ENCODE measurements at places on chromosomes 7 and 10.
A peak's percentile ranks its signal among the peaks of the same experiment; 100 is the strongest.

DNA sequence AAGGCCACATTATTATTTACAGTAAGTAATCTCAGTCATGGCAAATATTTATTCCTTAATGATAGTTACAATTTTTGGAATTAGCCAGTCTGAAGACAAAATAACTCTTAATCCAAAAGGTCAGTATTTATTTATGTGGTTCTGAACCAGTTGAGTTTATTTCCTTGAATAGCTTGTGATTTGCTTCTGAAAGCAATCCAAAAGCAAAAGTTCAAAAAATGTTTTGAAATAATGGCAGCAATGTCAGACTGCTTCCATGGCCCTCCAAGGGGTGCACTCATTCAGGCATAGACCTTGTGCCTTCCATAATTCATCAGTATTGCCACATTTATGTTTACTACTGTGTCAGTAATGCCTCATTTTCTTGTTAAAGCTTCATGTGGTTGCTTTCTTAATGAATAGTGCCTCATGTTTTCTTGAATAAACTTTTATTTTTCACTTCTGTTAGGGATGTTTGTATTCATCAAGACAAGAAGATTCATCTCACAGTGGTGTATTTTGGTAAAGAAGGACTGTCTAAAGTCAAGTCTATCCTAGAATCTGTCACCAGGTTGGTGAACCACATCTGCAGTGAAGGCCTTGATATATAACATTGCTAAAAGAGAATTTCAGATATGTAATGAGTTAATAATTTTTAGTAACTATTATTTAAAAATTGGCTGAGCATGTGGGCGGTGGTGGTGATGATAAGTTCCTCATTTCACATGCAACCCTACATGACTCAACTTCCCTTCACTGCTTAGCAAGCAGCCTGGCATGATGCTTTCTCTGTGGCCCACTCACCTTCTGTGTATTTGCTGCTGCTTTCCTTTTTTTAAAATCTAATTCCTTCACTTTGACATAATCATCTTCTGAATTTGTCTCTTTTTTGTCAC is 22.0 kb downstream of the CSGALNACT2 start:
- peak; percentile 17 for DNase-seq

GRCh38 chr7:116671681-116672595 is at the start of gene MET:
MET (plus strand) TSS chr7:116672196; CDS start chr7:116699085, 26,889 bp downstream.
- DNase-seq: no peak

- no peak for DNase-seq
These were observed 45.7 kb upstream of the NXPH1 start for GRCh38 chr7:8387551-8388256.

GRCh38 chr7:129160161-129160905 is 15.8 kb downstream of the TSPAN33 start:
- DNase-seq: no peak

DNA sequence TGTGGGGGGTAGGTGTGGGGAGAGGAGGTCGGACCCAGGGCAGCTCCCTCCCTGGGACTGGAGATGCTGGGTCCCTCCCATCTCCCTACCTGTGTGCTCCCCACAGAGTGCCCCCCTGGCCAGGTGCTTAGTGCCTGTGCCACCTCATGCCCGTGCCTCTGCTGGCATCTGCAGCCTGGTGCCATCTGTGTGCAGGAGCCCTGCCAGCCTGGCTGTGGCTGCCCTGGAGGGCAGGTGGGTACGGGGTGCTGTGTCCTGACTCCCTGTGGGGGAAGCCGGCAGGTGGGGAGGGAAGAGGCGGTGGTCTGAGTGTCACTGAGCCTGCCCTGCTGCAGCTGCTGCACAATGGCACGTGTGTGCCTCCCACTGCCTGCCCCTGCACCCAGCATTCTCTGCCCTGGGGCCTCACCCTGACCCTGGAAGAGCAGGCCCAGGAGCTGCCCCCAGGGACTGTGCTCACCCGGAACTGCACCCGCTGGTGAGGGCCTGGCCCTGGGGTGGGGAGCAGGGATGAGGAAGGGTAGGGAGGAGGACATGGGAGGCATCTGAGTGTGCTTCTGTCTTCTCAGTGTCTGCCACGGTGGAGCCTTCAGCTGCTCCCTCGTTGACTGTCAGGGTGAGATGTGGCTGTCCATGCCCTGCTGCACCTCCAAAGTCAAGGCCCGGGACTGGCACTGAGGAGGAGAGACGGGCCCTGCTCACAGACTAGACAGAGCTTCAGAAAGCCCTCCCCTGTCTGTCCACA is 11.7 kb upstream of the ZNF862 start:
- DNase-seq: no peak

- no peak for DNase-seq
These were observed 30.2 kb upstream of the C10orf53 start for GRCh38 chr10:49649294-49649693.

- DNase-seq: no peak
These were observed 136.4 kb downstream of the KLF6 start for GRCh38 chr10:3648576-3648975.

- DNase-seq: no peak
These were observed 131.3 kb downstream of the ADK start for GRCh38 chr10:74282151-74282847.

DNA sequence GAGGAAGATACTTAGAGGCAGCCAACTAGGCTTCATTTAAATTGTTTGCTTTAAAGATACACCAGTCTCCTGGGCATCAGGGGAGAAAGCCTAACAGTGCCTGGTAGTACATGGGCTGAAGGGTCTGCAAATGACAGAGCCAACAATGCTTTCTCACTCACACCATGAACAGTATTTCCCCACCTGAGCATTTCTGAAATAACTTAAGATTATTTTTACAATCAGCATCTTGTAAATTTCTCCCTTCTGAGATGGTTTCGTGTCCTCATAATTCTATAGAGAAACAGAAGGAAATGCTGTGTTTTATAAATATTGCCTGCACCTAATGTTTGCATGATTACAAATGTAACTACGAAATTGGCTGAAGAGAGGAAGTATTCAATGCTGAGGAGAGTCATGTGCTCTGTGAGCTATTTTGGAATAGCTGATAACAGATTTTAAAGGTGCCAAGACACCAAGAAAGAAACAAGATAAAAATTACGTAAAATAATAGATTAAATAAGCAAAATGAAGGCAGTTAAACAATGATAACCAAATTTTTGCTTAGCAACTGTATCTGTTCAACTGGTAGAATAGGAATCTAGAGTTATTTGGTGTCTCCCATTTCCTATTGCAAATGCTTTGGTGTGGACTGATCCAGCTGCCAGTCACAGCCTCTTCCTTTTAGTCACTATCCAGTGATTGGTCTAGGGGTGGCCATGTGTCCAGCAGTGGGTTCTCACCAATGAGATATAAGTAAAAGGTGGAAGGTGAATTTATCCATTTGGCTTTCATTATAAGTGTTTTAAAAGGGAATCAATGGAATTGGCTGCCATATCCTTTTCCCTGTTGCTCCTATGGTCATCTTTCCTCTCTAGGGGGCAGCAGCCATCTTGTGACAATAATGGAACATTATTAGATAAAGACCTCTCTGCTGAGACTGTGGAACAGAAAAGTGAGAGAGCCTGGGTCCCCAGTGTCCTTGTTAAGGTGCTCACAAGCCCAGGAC is 167.9 kb upstream of the SLC26A5 start:
- DNase-seq: no peak

GRCh38 chr10:36469585-36469984 is 655.8 kb upstream of the ANKRD30A start:
- DNase-seq: no peak

GRCh38 chr10:124296121-124296812 is 122.5 kb downstream of the OAT start:
- no peak for DNase-seq

GRCh38 chr7:71484380-71484779 is 352.4 kb downstream of the GALNT17 start:
- no peak for DNase-seq

DNA sequence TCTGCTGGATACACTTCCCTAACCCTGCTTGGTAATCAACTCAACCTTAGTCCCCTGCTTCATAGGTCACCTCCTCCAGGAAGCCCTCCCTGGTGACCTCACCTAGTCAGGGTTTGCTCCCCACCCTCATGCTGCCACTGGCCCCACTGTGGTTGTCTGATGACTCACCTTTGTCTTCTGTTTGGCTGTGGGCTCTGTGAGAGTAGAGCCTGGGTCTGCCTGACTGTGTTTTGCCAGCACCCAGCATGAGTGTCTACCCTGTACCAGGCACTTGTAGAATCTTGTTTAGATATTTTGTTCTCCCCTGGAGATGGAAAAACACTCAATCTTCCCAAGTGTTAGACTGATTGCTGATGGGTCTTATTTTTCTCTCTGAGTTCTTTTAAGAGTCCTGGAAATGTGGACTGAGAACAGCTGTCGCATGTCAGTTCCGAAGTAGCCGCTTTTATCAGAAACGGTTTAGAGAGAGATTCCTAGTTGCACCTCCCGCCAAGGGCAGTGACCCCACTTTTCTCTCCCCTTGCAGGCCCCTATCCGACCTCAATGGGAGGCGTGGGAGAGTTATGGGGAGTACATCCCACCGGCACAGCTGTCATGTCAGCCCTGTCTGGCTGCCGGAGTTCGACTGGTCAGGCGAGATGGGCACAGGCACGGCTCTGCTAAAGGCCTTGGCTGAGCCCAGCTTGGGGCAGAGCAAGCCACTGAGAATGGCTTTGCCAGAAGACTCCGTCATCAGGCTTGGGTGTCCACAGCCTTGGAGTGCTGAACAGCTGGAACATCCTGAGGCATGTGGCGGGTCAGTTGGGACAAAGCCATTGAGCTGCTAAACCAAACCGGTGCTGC is 134.3 kb downstream of the GRK5 start:
- DNase-seq: peak; percentile 67

- no peak for DNase-seq
These were observed 41.1 kb downstream of the TMEM270 start for GRCh38 chr7:73901823-73902597.

- DNase-seq: no peak
These were observed 983.7 kb downstream of the GATA3 start for GRCh38 chr10:9038146-9038714.

GRCh38 chr10:70584366-70584765 is 18.2 kb downstream of the PRF1 start:
- no peak for DNase-seq

All from CD4-positive, alpha-beta T cell treated with Interleukin-15 for 4 hours (primary cell).